Ecto neural progenitor cell (in vitro differentiated cells): ENCODE measurements at places on chromosomes 7 and 10.

DNA sequence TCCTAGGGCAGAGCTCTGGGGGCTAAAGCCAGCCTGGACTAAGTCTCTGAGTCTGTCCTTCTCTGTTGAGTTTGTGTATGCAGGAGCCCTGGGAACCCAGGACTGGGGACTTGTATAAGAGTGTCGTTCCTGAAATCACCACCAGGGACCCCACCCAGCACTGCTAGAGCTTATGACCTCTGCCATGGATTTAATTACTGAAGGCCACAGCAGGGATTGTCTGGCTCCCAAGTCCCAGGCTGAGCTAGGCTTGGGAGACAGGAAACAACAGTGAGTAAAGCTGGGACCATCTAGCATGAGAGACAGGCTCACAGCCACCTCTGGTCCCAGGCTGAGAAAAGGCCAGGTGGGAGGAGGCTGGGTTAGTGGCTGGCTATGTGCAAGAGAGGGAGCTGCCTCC, 1.4 kb upstream of the TSPAN15 start:
- DNase-seq: peak; percentile 76

DNA sequence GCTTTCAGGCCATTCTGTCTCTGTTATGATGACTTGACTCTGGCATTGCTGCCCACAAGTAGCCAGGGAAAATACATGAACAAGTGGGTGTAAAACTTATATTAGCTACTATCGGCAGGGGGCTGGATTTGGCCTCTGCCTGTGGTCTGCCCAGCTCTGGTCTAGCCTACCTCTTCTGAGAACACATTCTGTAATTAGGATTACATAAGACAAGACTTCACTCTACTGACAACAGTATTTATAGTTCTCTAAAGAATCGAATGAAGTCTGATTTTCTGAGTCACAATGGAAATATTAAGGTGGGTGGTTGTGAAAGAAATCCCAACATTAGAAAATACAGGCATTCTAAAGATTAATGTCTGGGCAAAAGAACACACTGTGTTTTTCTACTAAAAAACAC, 55.5 kb downstream of the DLD start:
- DNase-seq: no peak

GRCh38 chr10:123380491-123381085, 226.4 kb downstream of the BUB3 start:
- no peak for DNase-seq

GRCh38 chr10:1673568-1674345, 63.6 kb downstream of the ADARB2 start:
- DNase-seq: no peak

DNA sequence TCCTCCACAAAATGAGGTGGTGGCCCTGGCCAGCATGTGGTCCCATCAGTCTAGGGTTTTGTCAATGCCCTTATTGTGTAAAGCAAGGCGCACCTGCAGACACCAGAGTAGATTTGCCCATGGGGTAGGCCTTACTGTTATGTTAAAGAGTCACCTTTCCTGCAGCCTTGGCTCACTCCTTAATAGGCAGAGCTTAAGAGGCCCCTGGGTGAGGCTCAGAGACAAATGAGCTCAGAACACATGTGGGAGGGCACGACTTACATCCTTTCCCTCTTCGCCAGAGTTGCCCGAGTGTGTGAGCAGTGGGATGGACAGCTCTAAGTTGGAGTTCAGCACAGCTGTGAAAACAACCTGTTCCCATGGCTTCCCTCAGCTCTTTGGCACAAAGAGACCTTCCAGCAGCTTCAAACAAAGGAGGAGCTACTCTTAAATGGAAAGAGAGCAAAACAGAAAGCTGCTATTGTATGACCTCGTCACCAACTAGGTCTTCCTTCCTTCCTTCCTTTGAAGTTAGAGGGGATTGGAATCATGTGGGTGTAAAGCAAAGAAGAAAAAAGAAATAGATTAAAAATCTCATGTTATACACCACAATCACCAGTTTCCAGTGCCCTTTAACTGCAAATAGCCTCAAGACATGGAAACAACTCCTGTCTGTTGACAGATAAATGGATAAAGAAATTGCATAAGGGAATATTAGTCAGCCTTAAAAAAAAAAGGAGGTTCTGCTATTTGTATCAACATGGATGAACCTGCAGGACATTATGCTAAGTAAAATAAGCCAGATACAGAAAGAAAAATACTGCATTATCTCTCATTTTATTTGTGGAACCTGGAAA, 11.9 kb upstream of the XPNPEP1 start:
- peak; percentile 59 for DNase-seq
